ENCODE measurements at places on chromosomes 6 and 20. TPM values are rescaled to one million over a fixed set of nuclear protein-coding genes. Genes with fewer than 3 reads are reported as not detected.

The MCM8 gene
- total RNA-seq: 33.3 TPM

- DNase-seq: no peak
Observed at GRCh38 chr6:132388291-132388690, 13.0 kb downstream of the MOXD1 start.

DNA sequence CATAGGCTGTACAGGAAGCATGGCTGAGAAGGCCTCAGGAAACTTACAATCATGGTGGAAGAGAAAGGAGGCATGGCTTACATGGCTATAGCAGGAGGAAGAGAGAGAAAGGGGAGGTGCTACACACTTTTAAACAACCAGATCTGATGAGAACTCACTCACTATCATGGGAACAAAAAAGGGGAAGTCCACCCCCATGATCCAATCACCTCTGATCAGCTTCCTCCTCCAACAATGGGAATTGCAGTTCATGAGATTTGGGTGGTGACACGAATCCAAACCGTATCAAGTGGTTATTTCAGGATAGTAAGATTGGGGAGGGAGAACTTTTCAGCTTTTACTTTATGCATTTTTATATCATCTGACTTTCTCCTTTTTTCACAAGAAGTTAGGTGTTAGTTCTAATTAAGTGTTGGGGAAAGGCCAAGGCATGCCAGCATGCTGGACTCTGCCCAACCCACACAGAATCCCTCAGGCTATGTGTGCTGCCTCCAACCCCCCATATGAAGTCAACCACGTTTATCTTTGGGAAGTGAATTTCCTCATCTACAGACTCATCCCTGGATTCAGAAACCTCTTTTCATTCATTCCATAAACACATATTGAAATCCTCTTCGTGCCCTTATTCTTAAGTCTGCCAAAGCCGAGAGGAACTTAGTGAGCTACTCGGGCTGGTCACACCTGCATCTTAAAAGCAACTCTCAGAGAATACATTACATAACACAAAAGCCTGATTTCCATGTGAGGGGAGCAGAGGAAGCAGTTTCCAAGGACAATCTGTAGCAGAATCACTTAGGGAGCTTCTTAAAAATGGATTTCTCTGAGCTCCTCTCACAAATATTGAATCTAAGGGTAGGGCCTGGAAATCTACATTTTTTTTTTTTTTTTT, 16.7 kb upstream of the CLIC5 start:
- no peak for DNase-seq

DNA sequence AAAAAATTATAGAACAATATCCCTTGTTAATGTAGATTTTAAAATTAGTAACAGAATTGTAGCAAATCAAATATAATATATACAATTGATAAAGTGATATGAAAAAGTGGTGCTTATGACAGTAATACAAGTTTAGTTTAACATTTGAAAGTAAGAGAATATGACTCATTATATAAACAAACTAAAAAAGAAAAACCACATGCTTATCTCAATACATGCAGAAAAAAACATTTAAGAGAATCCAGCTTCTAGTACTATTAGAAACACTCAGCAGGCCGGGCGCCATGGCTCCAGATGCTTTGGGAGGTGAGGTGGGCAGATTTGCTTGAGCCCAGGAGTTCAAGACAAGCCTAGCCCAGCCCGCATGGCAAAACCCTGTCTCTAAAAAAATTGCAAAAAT, 60.7 kb upstream of the LAMA2 start:
- DNase-seq: no peak

The MRPS26 gene
- 97.6 TPM for total RNA-seq

- DNase-seq: peak; percentile 68
Observed at GRCh38 chr6:27873021-27873940, 38.9 kb downstream of the OR2B2 start.

- no peak for DNase-seq
Observed at GRCh38 chr6:139327038-139327437, 35.2 kb upstream of the TXLNB start.

The ELOVL5 gene
- 121 TPM for total RNA-seq

The PLCB1 gene
- 11.1 TPM for total RNA-seq

DNA sequence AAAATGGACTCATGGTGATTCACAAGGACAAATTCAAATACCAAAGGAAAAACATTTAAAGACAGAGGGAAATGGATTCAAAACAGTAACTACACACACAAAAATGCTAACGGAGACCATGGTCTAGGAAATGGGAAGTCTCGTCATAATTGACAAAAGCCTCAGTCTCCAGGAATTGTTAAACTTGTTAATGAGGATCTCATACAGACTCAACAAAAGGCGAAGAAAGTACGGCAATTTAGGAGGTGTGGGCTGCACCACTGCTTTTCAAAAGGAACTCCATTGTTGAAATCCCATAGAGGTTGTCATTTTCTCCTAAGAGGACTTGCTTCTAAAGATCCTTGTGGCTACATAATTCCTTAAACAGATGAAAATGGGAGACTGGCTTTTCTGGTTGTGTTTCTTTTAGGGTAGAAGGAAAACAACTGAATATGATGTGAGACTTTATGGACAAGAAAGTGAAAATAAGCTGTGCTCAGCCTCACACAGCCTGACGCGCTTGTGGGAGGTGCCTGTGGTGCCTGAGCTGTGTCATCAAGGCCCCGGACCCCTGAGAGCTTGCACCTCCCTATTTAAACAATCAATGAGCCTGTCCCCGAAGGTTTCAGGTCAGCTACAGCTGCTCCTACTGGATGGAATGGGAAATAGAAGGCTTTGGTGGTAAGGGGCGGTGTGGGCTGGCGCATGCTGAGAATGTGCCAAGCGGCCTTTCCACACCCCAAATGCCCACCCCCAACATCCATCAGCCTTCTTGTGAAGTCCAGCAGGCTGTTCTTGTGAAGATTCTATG, 2.5 kb upstream of the CLDN20 start:
- peak; percentile 74 for DNase-seq

The FOXQ1 gene
- total RNA-seq: 0.15 TPM

- no peak for DNase-seq
Observed at GRCh38 chr6:3813150-3813780, 35.9 kb upstream of the FAM50B start.

- no peak for DNase-seq
Observed at GRCh38 chr6:123994891-123995635, 191.4 kb downstream of the NKAIN2 start.

The VNN1 gene
- not detected for total RNA-seq

DNA sequence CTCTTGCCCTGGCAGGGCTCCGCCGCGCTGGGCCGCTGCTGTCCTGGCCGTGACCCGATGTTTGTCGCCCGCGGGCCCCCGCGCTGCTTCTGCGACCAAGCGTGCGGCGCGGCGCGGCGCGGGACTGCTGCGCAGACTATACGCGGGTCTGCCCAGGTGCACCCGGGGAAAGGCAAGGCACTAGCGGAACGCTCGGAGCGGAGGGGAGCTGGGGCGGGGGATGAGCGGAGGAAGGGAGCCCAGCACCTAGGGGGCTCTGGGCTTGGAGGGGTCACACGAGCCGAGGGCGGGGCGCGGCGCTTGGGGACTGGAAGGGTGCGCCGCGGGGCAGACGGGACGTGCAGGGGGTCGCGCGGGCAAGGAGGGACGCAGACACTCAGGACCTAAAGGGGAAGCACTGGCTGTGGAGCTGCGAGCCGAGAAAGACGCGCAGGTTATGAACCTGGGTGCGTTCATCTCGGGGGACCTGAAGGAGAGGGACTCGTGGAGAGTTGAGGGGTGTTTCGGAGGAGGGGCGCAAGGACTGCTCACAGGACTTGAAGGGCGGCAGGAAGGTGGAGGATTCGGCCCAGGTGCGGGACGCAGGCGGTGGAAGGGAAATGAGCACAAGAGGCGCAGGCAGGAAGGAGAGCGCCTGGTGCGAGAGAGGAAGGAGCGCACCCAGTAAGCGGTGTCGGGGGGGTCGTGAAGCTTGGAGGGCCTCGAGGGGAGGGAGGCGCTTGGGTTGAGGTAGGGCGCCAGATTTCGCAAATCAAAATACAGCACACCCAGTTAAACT, 40.8 kb upstream of the ZNFX1 start:
- peak; percentile 60 for DNase-seq

- no peak for DNase-seq
Observed at GRCh38 chr6:36769183-36769675, 70.0 kb downstream of the CPNE5 start.

GRCh38 chr20:53220482-53221307, 248.5 kb downstream of the TSHZ2 start:
- DNase-seq: no peak

DNA sequence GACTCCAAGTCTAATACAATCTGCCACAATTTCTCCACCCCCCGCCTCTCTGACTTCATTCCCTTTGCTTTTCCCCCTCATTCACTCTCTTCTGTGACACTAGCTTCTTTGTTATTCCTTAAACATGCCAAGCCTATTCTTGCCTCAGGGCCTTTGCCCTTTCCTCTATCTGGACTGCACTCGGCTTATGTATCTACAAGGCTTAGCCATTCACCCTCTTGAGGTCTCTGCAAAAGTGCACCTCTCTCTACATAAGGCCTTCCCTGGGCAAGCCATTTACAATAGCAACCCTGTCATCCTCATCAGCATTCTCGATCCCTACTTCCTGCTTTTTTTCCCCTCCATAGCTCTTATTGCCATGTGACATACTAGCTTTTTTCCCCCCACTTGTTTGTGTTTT, 168.9 kb downstream of the PDSS2 start:
- DNase-seq: no peak

DNA sequence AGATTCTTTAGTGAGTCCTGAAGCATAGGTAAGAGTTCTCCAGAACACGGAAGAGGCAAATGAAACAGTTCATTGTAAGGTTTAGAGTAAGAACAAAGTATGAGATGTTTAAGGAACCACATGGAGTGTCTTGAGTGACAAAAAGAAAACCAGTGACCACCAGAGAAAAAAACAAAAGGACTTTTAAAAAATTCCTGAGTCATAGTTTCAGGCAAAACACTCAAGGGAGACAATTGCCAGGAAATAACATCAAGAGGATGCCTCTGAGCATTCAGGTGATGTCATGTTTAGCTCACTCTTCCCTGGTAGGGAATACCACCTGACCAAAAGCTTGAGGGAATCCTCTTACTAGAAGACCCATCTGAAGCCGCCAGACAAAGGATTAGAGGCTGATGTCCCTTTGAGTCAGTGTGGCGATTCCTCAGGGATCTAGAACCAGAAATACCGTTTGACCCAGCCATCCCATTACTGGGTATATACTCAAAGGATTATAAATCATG, 110.3 kb downstream of the COL19A1 start:
- no peak for DNase-seq

The KCNG1 gene
- total RNA-seq: 13.2 TPM

DNA sequence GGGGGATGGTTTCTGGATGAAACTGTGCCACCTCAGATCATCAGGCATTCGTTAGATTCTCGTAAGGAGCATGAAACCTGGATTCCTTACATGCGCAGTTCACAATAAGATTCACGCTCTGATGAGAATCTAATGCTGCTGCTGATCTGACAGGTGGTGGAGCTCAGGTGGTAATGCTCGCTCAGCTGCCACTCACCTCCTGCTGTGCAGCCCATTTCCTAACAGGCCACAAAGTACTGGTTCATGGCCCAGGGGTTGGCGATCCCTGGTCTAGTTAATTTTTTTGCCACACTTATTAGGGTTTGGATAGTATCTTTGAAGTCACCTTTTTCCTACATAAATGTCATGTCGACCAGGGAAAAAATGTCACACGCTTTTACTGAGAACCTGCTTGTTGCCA, 96.8 kb upstream of the MLIP start:
- no peak for DNase-seq

DNA sequence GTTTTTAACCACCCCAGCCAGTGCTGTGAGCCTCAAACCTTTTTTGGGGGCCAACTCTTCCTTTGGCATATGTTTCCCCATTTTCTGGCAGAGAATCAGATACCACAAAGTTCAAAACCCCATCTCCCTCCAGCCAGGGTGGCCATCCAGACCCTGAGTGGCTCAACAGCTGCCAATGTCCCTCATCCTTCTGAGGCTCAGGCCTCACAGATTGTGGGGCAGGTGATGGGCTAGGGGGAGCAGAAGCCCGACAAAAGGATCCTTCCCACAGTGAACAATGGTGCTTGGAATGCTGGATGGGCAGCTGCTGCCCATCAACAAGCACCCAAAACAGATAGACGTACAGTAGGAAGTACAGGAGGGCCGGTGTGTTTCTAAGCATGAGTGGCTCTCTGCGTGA, 42.6 kb upstream of the IL17A start:
- DNase-seq: no peak

DNA sequence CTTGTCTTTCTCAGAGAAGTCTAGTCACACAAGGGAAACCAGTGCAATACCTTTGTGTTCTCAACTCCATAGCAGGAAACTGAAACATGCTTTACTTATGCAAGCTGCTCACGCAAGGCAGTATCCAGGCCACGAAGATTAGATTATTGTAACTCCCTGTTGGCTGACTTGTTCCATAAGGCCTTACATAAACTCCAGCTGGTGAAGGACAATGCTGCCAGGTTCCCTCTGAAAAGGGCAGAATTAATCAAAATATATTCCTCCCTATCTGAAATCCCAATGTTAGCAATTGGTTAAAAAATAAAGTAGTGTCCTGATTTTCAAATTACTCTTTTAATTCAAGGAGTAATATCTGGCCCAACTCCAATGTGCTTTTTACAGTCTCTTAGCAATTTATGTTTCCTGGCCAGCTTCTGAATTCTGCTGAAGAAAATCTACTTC, 966.6 kb downstream of the HACE1 start:
- DNase-seq: no peak

GRCh38 chr20:33995053-33995831, 1.5 kb downstream of the RALY start:
- DNase-seq: no peak

The TMC2 gene
- total RNA-seq: not detected

DNA sequence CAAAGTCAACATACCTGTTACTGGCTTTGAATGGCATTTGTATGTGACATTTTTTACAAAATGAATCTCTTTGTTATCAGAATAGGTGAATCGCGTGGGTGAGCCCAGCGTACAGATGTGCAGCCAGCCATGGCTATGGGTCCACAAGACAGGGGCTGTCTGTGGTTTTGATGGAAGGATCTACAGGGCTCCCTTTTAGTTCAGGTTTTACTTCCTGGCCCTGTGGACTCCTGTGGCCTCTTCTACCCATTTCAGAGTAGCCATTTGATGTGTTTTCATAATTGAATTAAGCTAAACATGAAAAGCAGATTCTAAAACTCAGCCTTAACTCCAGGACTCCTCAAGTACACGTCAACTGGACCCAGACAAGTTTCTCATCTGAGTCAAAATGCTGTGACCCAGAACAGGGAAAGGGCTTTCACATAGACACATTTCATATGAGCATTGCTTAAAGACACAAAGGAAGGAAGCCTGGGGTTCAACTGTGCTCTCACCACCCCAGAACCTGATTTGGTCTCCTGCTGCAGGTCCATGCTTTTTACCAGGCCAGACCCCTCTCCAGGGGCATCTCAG, 105.3 kb upstream of the NAA20 start:
- DNase-seq: no peak

GRCh38 chr6:157823001-157823527, at the start of gene SNX9:
Gene SNX9 (plus strand): TSS chr6:157823246. CDS start chr6:157823435, 189 bp downstream.
- peak; percentile 60 for DNase-seq

The GSTA2 gene
- not detected for total RNA-seq

Data from H9 (cell line).